Germinal center (tissue), 1 donor: ENCODE measurements at places on chromosomes 13 and 19.

DNA sequence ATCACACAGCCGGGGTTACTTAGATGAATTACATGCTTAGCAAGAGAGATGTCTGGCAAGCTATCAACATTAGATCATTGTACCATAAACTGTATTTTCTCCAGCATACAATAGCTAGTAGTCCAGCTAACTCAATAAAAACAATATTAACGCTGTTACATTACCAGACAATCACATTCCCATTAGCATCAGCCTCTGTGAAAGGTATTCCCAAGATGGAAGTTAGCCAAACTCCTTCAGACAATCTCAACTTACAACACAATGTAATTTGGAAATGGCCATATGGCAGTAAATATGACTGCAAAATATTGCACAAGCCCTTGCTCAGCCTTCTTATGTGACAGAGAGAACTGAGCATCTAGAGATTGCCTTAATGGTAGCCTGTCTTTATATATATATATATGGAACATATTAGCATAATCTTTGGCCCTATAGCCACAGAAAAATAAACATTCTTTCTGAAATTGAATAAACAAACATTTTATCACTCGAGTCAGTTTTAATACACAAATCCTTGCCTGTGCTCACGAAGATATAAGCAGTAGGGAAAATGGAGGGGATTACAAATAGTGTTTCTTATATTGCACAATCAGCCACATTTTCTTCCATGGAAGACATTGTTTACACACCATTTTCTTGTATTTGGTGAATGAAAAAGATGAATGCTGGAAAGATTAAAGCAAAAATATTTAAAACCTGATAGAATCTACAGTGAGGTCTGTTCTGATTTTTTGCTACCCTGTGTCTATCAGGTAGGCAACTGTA is 1060.5 kb downstream of the DIAPH3 start:
- DNase-seq = no peak

- DNase-seq = no peak
Observed at GRCh38 chr13:66553391-66553790, 676.7 kb downstream of the PCDH9 start.

- no peak for DNase-seq
Observed at GRCh38 chr19:8451885-8452284, 7.1 kb downstream of the HNRNPM start.

DNA sequence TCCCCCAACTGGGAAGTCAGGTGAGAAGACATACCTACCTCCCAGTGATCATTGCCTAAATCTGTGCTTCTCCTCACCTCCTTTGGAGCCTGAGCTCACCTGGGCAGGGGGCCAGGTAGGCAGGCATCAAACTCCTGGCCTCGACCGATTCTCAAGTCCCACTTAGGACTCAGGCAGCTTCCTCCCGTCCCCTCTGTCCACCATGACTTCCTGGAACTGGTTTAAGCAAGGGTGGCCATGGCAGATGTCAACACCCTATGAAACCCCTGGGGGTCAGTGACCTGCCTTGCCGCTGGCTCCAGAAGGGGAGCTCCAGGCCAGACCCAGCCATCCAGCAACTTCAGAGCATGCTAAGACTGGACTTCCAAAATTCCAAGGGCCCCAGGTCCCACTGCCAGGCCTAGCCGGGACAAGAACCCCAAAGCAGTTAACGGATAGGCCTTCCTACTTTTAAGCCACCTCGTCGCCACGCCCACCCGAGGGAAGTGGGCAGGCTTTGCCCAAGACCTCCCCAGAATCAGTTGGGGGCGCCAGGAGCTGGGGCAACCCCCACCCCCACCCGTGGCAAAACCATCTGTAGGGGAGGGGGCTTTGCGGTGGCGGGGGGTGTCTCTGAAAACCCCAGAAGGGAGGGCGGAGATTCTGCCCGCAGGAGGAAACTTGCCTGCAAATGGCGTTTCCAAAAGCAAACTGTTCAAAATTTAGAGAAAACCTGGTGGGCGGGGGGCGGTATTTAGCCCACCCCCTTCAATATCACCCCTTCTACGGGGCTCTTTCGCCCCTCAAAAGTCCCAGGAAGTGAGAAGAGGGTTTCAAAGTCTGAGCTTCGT is 657 bp downstream of the PLIN3 start:
- DNase-seq = peak; percentile 70

DNA sequence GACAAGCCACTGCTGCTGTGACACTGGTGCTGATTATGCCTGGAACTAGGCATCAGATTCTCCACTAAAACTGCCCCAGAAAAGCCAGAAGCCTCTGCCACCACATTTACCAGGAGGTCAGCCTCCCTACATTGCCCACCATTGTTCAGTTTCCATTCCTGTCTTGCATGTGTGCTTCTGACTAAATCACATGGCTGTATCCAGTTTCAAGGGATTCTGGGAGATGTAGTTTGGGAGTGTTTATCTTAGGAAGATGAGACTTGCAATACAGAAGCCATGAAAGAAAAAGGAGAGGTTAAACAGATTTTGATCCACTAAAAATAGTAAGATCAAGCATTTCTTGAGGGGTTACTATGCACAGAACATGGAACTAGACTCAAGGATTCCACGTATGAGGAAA is 40.7 kb upstream of the SERPINE3 start:
- no peak for DNase-seq

DNA sequence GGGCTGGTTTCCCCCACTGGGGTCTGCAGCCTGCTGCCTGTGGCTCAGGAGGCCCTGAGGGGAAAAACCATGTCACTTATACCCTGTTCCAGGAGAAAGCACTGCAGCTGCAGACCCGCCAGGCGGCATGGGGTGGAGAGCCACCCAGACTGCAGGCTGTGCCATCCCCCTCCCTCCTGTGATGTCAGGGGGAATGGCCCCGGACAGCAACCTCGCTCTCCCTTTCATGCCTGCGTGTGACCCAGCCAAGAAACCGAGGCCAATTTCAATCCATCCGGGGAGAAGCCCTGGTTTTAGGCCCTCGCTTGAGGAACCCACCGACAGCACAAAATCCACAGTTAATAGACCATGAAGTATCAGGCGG is 37.2 kb upstream of the MATK start:
- DNase-seq = no peak

DNA sequence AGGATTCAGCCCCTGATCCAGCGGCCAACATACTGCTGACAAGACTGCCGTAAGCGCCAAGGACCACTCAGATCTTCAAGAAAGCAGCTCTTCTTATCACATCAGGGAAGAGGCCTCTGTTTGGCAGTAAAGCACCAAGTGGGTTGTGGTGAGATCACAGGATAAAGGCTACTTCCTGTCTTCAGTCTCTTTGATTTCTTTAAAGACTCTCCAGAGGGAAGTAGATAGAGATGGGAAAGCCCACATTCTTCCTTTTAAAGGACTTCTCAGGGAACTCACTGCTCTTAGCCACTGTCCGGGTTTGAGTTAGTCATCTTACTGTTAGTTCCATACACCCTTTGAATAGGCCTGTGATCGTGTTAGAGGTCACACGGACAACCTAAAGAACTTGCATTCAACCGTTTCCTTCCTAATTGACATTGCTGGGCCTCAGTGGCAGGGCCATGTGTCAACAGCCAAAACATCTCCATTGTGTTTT is 47.2 kb upstream of the POMP start:
- no peak for DNase-seq

DNA sequence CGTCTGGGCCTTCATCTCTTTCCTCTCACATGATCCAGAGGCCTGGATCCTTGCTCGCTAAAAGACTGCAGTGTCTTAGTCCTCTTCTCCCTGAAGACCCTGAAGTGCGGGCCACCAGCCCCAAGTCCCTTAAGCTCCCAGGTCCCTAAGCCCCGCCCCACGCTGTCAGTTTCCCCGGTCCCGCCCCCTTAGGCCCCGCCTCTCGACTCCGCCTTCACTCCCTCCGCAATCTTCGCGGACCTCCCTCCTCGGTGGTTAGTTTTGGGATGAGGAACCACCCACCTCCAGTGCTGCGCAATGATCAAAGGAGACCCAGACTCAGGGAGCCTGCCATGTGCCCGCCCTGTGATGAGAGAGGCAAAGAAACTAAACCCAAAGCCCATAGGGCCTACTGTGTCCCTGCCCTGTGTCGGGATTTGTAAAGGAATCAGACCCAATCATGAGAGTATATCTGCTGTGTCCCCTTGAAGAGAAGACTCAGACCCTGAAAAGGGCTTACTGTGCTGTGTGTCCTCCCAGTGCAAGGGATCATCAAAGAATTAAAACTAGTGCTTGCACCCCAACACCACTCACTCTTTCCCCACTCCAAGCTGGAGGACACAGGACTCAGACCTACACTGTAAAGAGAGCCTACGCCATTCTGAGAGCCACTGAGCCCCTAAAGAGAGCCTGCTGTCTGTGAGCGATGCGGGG is 3.0 kb upstream of the COX6B1 start:
- DNase-seq = peak; percentile 76

DNA sequence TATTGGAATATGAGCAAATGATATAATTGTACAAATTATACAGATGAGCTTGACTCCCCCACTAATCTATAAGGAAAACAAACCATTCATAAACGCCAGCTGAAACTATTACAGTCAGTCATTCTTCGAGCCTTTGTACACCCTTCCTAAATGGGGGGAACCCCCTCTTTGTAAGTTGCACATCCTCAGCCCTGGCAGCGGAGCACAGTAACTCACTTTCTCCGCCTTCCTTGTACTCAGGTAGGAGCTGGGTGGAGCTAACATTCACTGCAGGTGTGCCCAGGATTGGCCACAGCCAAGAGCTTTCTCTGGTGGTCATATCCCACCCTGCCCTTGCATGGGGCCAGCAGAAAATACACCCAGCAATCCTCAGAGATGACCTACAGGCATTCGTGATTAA is 28.6 kb downstream of the PIN1 start:
- DNase-seq = no peak

GRCh38 chr19:34336781-34337271 is 28.2 kb upstream of the GPI start:
- DNase-seq = peak; percentile 50
